Vagina (tissue), 2 donors: ENCODE measurements at places on chromosomes 13 and 19.

DNA sequence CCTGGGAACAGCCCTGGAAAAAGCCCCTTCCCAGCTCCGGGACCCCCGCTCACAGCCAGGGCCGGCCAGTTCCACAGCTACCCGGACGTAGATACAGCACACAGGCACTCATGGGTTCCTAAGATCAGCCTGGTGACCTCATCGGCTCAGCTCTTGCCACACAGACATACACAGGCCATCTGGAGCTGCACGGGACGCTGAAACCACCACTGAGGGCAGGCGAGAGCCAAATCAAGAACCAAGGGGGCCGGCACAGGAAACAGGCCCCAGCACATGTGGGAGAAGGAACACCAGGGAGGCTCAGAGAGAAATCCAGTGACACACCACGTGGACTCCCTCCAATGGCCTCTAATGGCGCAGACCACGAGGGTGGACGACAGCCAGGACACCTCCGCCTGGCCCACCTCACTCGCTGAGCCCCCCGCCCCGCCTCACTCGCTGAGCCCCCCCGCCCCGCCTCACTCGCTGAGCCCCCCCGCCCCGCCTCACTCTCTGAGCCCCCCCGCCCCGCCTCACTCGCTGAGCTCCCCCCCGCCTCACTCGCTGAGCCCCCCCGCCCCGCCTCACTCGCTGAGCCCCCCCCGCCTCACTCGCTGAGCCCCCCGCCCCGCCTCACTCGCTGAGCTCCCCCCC lies 69.7 kb upstream of the C13orf46 start:
- no peak for DNase-seq

GRCh38 chr13:56102641-56103040 lies 1038.1 kb upstream of the PRR20A start:
- no peak for DNase-seq

DNA sequence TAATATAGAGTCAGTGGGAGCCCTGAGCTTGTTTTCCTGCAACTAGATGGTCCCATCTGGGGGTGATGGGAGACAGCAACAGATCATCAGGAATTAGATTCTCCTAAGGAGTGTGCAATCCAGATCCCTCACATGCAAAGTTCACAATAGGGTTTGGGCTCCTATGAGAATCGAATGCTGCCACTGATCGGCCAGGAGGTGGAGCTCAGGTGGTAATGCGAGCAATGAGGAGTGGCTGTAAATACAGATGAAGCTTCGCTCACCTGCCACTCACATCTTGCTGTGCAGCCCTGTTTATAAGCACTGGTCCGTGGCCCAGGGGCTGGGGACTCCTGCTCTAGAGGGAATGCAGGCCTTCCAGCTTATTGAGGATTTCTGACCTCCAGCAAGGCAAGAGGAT lies 5.7 kb downstream of the ZNF558 start:
- no peak for DNase-seq

DNA sequence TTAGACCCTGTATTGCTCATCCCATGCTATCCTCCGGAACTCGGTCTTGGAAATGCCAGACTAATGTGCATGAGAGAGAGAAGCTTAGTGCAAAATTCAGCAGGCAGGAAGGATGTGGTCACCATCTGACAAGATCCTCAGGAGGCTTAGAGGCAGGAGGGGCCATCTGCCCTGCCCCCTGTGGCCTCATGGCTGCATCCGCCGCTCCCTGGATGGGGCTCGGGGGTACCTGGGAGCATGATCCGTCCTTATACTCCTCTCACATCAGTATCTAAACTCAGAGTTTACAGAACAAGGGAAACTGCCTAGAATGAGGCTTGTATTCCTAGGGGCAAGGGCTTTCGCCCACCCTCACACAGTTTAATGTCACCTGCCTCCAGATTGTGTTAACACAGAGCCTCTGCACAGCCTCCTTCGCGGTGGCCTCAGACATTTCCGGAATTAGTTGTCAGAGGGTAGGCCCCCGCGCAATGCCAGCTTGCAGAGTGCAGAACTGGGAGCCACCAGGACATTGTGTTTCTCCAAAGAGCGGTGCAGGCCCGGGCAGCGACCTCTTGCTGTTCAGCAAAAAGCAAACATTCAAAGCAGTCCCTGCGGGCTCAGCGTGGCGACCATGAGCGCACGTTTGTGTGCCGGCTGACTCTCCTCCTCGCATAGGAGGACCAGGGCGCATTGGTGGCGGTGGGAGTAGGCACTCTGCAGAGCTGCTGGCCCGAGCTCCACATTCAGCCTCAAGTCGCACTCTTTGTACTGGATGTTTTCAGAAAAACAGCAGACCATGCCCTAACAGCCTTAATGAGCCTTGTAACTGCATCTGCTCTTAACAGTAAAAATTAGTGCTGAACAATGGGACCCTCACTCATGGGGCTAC lies 39.1 kb downstream of the GPR12 start:
- peak; percentile 69 for DNase-seq

DNA sequence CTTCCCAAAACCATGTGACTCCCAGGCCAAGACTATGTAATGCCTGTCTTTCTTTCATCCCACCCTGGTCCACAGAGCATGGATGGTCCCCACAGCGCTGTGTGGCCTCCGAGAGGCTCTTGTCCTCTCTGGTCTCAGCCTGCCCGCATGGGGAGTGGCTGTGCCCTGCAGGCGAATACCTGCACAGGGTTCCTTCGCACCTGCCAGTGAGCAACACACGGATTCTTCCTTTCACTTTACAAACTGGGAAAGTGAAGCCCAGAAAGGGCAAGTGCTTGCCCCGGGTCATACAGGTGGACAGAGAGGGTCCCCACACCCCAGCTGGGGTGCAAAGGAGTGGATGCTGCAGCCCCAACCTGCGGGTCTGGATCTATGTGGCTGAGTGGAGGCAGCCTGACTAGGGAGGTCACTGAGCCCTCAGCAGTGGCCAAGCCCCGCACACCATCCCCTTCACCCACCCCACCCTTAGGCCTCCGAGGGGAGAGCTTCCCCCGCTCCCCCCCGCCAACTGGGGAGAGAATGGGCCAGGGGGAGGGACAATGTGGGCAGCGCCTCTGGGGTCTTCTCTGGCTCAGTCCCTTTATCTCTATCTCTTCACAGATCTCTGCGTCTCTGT lies 747 bp upstream of the MARK4 start:
- DNase-seq, result no peak

DNA sequence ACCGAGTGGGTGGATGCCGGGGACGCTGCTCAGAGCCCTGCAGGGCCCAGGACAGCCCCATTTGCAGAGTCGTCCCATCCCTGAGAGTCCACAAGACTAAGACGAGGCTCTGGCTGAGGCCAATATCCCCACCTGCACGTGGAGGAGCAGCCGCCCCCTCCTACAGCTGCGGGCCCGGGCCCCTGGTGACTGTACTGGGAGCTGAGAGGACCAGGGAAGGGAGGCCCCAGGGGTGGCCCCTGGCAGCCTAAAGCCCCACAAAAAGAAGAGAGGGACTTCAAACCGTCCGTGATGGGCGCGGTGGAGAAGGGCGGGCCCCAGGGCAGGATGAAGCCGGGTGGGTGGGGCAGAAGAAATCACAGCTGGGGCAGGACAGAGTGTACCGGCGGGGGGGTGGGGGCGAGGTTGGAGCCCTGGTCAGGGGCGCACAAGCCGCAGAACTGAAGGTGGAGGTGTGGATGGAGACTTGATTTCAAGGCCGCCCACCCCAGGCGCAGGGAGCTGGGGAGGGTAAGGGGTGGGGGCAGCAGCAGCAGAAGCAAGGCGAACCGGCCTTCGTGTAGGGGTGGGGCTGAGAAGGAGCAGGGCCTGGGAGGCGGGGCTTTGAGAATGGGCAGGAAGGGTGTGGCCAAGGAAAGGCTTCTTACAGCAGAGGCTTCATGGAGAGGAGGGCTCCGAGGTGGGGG lies 12.9 kb downstream of the CFD start:
- no peak for DNase-seq

- no peak for DNase-seq
Observed at GRCh38 chr13:31798189-31798588, 58.9 kb downstream of the RXFP2 start.

DNA sequence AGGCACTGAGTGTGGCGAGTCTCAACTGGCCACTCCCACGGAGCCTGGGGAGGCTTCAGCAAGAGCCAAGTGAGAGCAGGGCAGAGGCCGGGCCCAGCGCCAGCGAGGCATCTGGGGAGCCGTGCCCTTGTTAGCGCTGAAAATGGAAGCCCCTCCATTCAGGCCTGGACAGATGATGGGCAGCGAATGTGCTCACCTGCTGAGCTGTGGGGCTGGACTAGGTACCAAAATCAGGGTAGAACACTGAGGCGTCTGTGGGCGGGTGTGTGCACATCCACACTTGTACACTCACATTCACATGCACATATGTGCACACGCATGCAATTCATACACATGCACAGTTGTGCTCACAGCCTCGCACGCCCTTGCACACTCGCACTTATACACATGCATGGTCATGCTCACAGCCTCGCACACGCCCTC lies 20.7 kb downstream of the NAXD start:
- no peak for DNase-seq

DNA sequence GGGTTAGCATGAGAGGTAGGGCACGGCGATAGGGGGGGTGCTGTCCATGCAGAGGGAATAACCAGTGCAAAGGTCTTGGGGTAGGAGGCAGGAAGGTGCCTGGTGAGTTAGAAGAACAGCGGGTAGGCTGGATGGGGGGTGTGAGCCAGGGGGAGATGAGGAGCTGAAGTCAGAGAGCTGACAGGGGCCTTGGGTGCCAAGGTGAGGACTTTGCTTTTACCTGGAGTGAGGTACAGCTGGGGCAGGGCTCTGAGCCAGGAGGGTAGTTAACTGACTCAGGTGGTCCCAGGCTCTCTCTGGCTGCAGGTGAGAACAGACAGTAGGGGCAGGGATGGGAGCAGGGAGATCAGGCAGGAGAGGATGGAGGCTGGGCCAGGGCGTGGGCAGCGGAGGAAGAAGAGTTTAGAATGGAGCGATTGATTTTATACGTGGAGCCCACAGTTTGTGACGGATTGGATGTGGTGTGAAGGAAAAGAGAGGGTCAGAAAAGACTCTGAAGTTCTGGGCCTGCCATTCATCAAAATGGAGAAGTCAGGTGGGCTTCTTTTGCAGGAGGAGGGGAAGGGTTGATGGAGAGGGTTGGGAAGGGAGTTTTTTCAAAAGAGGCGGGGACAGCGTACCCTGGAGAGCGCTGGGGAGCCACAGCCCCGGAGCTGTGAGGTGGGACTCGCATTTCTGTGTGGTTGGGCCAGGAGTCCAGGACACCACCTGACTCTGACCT lies 1.2 kb upstream of the GRAMD1A start:
- no peak for DNase-seq

DNA sequence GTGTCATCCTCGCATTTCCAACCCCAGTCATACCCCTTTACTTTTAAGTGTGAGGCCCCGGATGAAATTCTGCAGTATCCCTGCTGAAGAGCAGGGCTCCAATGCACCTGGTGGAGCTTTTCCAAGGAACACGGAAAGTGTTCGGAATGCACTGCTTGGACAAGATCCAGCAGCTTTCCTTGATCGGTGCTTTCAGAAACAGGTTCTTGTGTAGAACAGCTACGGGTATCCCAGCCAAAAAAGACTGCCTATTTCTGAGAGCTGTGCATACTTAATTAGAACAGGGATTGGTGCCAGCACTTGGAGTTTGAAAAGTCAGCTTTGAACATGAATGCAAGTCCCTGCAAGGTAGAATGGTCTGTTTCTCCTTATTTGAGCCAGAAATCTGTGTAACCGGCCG lies 87.2 kb upstream of the C1QTNF9B start:
- no peak for DNase-seq

- no peak for DNase-seq
Observed at GRCh38 chr19:50276370-50277063, 52.7 kb downstream of the KCNC3 start.
